RCC 7860 (cell line): ENCODE measurements at places on chromosomes 12 and 14.

DNA sequence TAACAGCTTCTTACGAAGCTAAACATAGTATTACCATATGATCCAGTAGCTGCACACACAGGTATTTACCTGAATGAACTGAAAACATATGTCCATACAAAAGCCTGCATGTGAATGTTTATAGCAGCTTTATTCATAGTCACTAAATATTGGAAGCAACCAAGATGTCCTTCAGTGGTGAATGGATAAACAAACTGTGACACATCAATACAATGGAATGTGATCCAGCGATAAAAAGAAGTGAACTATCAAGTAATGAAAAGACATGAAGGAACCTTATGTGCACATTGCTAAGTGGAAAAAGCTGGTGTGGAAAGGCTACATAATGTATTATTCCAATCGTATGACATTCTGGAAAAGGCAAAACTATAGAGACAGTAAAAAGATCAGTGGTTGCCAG lies 38.1 kb upstream of the JDP2 start:
- no peak for DNase-seq

- DNase-seq, result peak; percentile 48
Observed at GRCh38 chr14:89378119-89378518, 38.9 kb downstream of the FOXN3 start.

GRCh38 chr14:86574051-86574777 lies 1044.3 kb downstream of the FLRT2 start:
- peak; percentile 38 for DNase-seq

- DNase-seq, result no peak
Observed at GRCh38 chr14:53378142-53378541, 225.0 kb upstream of the DDHD1 start.

- no peak for DNase-seq
Observed at GRCh38 chr12:56042843-56043242, 1.1 kb downstream of the RPS26 start.

DNA sequence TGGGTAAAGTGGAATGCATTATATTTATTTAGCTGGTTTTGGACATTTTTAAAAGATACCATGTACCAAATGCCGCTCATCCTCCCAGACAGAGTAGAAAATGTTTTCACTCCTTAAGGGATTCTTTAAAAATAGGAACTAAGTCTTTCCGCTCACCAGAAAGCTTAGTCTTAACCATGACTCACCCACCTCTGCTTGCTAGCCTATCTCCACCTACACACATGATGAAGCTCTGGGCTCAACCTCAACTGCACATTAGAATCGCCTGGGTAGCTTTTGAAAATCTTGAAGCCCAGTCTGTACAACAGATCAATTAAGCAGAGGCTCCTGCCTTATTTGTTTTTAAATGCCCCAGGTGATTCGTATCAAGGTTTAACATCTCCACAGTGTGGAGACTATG lies 260.5 kb downstream of the NEDD1 start:
- DNase-seq, result peak; percentile 33

- no peak for DNase-seq
Observed at GRCh38 chr12:103247531-103247930, 248.2 kb downstream of the C12orf42 start.

GRCh38 chr12:31845613-31846322 lies 113.4 kb upstream of the RESF1 start:
- no peak for DNase-seq

GRCh38 chr12:56229916-56230431 lies at the start of gene SLC39A5:
Gene SLC39A5, plus strand, starts transcription at chr12:56230051. Its CDS starts 1,224 bp downstream, at chr12:56231275.
- no peak for DNase-seq

DNA sequence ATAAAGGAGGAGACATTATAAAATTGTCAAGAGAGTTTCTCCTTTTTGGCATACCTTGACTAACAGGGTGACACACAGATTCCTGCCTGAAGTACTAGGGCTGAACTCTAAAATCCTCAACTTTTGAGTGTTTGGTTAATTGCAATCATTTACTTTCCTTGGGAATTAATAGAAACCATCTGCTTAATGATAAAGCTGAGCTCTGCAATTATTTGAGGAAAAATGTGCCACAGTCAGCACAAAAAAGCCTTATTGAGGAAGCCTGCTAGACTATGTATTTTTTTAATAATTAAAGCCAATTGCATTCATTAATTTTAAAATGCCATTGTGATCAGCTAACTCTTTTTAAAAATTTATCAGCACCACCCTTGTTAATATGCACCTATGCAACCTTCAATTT lies 38.7 kb downstream of the PRICKLE1 start:
- DNase-seq, result no peak

DNA sequence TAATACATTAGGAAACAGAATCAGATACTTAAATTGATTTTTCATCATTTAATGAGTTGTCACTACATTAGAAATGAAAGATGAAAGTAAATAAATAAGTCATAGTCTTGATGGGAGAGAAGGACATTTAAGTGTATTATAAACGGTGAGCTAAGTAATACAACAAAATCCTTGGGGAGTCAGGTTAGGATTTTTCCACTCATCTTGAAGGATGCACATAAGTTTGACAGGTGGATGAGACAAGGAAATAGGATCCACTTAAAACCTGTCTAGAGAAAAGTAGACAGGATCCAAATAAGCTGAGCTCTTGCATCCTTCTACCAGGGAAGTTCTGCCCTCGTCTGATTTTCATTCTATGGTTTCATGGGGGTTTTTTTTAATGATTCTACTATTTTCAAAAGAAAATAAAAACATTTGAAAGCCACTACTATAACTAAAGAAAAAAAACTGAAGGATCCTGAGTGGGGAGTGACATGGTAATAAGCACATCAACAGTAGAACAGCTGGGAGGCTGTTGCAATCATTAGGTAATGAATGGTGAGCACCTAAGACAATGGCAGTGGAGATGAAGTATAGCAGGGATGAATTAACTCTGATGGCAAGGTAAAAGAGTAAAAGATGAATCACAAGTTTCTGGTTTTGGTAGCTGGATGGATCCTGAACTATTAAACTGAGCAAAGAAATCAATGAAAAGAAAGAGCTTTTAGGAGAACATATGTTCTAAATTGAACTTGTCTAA lies 17.0 kb downstream of the CEP128 start:
- no peak for DNase-seq

GRCh38 chr12:4909734-4910501 lies at the start of gene KCNA1:
Gene KCNA1, plus strand, starts transcription at chr12:4909905. Its CDS starts 1,474 bp downstream, at chr12:4911379.
- DNase-seq, result no peak
